ENCODE measurements at places on chromosomes 4 and X.

GRCh38 chr4:120037411-120037810 lies 29.2 kb downstream of the MAD2L1 start:
- DNase-seq: no peak

DNA sequence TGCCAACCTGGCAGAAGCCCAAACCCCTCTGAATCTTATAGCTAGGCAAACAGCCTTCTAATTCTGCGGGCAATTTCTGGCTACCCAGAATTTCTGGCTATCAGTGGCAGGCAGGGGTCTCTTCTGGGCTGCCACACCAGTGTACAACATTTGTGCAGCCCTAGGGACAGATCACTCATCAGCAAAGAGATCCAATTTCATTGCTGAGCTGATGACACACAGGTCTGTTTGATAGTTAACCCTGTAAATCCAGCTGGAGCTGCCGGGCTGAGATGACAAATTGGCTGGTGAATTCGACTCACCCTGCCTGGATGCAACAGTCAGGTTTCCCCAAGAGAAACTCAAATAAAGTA lies 2.4 kb downstream of the MID1 start:
- DNase-seq: peak; percentile 73

DNA sequence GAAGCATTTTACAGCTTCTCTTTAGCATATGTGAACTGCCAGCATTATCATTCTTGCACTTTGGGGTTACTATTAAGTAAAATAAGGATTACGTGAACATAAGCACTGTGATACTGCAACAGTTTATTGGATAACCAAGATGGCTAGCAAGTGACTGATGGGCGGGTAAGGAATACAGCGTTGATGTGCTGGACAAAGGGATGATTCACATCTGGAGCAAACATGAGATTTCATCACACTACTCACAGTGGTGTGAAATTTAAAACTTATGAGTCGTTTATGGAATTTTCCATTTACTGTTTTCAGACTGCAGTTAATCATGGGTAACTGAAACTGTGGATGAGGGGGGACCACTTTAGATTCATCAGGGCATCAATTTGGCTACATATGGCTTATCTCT lies 16.0 kb downstream of the NBDY start:
- DNase-seq: peak; percentile 67

- DNase-seq: no peak
These were observed 78.3 kb downstream of the CLDN34 start for GRCh38 chrX:10045327-10046000.

- DNase-seq: peak; percentile 65
These were observed 9.2 kb upstream of the RNF150 start for GRCh38 chr4:141142423-141142822.

DNA sequence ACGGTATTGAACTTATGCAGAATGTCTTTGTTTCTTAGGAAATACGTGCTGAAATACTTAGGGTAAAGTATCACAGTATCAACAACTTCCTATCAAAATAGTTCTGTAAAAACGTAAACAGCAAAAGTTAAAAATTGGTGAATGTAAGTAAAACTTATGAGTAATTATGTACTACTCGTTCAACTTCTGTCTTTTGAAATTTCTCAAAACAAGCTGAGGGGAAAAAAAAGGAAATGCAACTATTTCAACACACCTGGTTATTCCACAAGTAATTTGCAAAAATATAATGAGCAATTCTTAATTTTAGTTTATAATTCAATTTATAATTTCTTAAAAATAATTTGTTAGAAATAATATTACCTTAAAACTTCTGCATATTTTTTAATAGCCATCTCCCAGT lies 8.3 kb downstream of the PPID start:
- no peak for DNase-seq

DNA sequence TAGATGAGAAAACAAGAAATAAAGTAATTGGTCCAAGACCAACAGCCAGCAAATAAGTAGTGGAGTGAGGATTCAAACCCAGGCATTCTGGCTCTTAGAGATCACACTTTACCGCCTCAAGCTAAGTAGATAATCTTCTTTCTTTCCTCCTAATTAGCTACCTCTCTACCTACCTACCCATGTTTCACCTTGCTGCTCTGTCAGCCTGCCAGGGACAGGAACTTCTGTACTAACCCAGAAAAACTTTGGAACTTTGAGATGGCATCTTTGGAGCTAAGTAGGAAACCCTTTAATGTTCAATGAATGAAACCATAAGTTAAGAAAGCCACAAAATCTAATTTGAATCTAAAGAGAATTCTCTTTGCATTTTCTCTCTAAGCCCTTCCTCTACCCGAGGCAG lies 145.2 kb downstream of the CHRNA9 start:
- no peak for DNase-seq

GRCh38 chrX:107672955-107673378 lies 44.7 kb downstream of the PRPS1 start:
- peak; percentile 69 for DNase-seq

- DNase-seq: peak; percentile 41
These were observed 24.0 kb downstream of the HAND2 start for GRCh38 chr4:173505924-173506518.

- DNase-seq: peak; percentile 2
These were observed 321.6 kb upstream of the PCDH10 start for GRCh38 chr4:132827522-132827921.

DNA sequence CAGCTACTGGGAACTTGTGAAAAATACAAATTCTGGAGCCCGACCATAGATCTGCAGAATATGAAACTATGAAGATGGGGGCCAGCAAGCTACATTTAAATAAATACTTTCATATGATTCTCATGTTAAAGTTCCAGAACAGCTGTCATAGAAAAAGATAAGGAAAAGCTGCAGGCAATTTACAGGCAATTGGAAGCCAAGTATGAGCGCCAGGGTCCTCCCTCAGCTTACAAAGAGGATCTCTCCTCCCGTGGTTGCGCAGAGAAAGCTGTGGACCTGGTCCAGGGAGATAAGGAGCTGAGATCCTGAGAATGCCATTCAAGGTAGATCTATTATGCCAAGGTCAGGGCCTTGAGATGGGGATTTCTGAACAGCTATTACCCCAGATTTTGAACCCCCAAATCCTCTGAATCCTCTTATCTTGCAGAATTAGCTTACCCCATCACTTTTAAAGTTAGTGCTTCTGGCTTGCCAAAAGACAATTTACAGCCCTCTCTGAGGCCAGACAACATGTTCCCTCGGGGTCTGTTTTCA lies 25.6 kb upstream of the FRAS1 start:
- DNase-seq: no peak

GRCh38 chr4:114103908-114104307 lies 124.5 kb upstream of the ARSJ start:
- DNase-seq: no peak

DNA sequence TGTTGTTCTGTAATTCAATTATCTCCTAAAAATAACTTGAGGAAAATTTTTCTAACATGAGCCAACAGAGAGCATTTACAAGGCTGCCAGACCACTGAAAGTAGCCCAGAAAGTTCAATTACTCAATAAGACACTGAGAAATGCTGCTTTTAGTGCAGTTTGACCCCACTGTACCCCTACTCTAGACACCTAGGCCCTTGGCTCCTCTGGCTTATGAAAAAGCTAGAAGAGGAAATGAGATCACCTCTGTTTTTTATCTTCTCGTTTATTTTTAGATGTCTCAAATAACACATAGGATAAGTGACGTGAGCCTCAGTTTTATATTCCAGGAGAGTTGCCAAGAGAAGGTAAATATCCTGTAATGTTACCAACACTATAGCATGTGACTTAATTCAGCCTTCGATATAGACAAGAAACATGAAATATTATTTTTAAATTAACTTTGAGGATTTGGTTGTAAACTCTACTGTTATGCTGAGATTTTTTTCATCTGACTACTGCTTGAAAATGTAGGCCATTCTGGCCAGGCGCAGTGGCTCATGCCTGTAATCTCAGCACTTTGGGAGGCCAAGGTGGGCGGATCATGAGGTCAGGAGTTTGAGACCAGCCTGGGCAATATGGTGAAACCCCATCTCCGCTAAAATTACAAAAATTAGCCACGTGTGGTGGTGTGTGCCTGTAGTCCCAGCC lies 24.4 kb downstream of the TNIP3 start:
- DNase-seq: peak; percentile 68

DNA sequence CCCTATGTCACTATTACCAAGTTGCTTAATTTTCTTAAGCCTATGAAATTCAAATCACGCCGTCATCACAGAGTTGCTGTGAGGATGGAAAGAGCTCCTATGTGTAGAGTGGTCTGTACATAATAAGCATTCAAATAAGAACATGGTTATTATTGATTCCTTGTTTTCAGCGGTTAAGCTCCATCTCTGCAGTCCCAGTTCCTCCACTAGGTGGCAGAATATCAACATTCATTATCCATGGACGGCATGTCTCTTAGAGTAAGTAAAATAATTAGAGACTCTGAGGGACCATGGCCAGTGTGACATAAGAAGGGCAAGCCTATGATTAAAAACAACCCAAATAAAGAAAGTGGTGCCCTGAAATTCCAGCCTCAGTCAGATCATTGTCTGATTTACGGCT lies 132.5 kb upstream of the NHS start:
- peak; percentile 28 for DNase-seq

GRCh38 chr4:83536362-83537272 lies 709 bp downstream of the GPAT3 start:
- no peak for DNase-seq

DNA sequence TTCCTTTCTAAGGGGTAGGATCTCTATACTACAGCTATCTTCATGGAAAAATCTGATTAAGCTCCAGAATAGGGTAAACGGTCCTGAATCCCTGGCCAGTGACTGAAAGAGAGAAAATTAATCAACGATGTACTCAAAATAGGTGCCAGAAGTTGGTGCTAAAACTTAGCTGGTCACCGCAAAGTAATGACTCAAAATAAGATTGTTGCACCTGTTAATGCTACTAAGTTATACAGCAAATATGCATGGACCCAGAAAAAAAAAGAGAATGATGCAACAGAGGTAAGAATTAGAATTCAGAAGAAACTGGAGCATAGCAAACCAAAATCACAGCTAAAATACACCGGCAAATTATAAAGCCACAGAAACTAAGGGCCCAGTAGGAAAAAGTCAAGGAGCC lies 239.7 kb upstream of the FAM241A start:
- DNase-seq: no peak

DNA sequence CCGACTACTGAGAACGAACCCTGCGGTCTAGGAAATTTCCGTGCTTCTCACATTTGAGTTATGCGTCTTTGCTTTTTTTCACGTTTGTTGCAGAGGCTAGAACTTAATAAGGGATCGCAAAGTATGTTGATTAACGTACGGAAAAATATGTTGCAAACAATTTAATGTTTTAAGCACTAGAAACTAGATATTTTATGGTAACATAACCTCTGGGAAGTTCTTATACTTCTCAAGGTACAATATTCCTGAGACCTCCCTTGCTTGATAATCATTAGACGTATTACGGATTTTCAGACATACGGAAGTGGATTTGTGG lies 639 bp upstream of the PRDM5 start:
- DNase-seq: no peak

- DNase-seq: no peak
These were observed 194.9 kb downstream of the ADAMTS3 start for GRCh38 chr4:72374159-72374558.

- DNase-seq: no peak
These were observed 58.4 kb upstream of the TMEM150C start for GRCh38 chr4:82620126-82620735.

- DNase-seq: no peak
These were observed 25.0 kb upstream of the GJB1 start for GRCh38 chrX:71198066-71198465.

DNA sequence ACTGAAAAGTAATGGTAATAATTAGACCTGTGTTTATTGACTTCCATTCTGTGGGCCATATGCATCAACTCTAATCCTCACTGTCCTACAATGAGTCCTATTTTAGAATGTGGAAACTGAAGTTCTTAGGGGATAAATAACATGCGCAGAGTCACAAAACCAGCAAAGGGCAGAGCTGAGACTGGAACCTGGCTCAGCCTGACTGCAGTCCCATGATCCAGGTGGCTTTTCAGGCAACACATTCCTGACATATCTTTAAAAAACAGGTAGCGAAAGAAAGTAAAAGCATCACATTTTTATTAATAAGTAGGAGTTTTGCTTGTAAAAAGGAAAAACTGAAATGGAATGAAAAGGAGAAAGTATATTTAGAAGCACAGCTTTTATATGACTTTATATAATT lies 34.7 kb upstream of the PRSS48 start:
- DNase-seq: no peak

Measured in HT1080 (cell line).